ENCODE measurements at places on chromosomes 12 and 14.
A peak's percentile ranks its signal among the peaks of the same experiment; 100 is the strongest.

DNA sequence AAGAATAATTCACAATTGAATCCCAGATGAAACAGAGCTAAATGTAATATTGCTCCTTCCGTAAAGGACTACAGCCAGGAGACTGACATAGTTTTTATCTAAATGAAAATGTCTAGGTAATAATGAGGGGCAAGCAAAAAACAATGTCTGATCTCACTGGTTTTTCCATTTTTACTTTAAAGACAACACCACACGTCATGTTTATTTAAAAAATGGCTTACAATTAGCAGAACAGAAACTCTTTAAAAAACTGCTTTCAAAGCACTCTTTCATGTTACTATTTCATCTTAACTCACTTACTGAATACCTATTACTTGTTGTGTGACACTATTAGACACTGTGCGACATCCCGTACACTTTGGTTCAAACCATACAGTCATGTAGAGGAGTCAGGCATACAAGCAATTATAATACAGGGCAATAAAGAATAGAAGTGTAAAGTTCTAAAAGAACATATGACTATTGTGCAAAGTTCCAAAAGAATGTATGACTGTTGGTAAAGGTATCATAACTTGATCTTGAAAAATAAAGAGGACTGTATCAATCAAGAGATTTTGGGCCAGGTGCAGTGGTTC is 9.1 kb downstream of the BTBD7 start:
- no peak for DNase-seq

DNA sequence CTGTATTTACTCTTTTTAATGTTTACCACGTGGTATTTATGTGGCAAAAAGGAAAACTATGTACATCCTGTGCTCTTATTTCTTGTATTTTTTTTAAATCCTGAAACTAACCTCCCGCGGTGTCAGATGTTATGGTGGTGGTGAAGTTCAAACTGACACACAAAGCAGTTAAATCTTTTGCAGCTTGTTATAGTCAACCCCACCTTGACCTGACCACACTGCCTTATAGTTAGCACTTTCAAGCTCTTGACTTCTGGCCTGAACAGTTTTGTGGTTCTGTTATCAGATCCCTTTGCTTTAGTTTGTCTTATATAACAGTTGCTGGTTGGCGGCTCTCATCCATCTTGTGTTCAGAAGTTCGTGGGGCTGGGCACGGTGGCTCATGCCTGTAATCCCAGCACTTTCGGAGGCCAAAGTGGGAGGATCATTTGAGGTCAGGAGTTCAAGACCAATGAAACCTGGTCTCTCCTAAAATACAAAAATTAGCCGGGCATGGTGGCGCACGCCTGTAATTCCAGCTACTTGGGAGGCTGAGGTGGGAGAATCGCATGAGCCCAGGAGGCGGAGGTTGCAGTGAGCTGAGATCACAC is 2.1 kb downstream of the UNG start:
- no peak for DNase-seq

- DNase-seq: no peak
Observed at GRCh38 chr12:86435053-86435452, 178.9 kb upstream of the MGAT4C start.

- DNase-seq: no peak
Observed at GRCh38 chr12:110107369-110108281, 16.5 kb upstream of the IFT81 start.

GRCh38 chr12:118307069-118307954 is 65.4 kb downstream of the TAOK3 start:
- DNase-seq: peak; percentile 73
